ENCODE measurements at places on chromosomes 3 and 15.

DNA sequence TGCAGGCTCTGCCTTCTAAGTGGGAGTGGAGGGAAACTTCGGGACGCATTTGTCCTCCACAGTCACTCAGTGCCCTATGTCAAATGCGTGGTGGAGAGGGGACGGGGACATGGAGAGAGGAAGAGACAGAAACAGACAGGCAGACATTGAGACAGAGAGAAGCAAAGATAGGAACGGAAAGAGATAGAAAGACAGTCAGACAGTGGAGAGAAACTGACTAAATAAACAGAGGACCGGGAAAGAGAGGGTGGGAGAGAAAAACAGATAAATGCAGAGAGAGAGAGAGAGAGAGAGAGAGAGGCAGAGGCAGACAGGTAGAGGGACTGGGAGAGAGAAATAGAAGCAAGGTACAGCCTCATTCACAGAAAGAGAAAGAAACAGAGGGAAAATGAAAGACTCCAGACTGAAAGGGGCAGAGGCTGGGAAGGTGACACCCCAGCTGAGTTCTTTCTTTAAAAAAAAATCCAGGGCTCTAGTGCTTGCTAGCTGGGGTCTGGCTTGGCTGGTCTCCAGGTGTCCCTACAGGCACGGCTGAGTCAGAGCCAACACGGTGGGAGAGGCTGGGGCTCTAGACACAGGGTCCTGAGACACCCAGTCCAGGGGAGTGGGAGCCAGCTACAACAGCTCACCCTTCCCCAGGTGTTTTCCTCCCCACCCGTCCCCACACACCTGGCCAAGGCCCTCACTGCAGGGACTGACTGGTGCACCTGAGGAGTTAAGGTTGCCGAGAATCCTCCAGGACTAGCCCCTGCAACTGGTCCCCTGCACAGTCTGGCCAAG is 506.1 kb upstream of the PROK2 start:
- DNase-seq = no peak

DNA sequence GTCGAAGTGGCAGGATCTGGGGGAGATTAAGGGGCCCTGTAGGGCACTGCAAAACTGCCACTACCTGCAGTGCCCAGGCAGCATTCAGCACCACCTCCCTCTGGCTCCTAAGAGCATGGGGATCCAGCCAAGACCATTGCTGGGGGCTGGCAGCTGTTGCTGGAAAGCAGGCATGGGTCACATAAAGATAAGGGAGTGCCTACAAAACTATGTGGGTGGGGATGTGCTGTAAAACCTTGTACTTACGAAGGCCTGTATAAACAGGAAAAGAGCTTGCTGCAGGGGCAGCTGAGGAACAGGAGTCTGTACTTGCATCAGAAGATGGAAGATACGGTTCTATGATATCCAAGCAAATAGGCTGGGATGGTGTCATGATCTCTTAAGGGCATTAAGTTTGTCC is 27.1 kb downstream of the IL20RB start:
- no peak for DNase-seq

DNA sequence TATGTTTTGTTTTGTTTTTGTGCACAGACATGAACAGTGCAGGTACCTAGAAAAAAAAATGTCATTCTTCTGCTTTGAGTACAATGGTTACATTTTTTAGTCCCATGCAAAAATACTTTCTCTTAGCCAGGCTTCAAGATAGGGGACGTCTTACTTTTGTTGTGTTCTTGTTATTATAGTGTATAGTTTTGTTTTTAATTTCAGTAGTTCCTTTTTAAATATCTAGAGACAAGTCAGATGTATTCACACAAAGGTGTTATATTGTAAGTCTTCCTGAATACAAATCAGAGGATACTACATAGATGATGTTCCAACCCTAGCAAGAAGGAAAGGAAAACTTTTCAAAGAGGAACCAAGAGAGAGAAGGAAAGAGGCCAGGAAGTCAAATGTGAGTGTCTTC is 28.8 kb upstream of the IGSF11 start:
- DNase-seq = no peak

- no peak for DNase-seq
Observed at GRCh38 chr3:55483196-55484095, 3.7 kb downstream of the WNT5A start.

DNA sequence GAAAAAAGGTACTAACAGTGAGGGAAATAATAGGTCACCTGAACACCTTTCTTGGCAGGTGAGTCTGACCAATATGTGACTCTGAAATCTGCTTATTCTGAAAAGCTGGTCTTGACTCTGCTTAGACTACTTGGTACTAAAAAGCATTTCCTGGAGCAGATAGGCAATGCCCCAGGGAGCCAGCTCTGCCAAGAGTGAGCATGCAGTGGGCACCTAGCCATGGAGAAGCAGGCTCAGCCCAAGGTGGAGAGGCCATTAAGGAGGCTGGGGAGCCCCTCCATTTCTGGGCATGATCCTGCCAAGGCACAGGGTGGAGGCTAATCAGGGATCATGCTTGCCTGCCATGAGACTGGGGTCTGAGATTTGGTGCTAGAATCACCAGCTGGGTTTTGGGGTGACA is 1.6 kb upstream of the LTF start:
- no peak for DNase-seq

DNA sequence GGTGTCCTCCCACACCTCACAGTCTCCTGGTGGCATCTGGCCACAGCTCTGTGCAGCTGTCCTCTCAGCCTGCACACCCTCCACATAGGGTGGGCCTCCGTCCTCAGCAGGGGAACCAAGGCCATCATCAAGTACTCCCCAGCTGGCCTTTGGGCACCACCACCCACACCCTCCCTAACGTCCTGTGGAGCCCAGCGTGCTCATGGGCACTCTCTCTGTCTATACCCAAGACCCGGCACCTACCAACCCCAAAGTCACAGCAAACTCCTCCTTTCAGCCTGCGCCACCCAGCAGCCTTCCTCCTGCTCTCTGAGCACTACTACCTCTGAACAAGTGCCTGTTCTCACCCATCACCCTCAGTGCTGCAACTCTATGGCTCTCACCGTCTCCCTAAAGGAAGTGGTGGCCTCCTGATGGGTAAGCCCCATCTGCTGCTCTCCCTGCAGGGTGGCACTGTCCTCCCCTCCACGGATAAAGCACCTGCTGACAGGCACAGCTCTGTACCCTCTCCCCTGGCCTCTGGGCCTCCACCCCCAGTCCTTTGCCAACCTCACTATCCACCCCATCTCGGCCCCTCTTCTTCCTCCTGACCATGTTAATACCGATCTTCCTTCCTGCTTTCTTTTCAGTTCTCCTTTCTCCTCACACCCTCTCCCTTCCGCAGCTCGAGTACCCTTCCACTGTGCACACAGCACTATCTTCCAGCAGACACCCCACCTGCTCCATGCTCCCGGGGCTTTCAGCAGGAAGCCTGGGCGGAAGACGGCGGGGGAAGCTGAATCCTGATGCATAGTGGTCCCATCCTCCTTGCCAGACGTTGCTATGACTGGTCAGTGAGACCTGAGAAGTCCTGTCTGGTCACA is 31.5 kb downstream of the SLC41A3 start:
- no peak for DNase-seq

GRCh38 chr3:50525191-50525910 is 21.9 kb upstream of the CACNA2D2 start:
- DNase-seq = no peak

GRCh38 chr3:39068556-39068955 is 16.7 kb downstream of the WDR48 start:
- no peak for DNase-seq

GRCh38 chr3:195916291-195916690 is 7.9 kb upstream of the TNK2 start:
- no peak for DNase-seq

GRCh38 chr15:63628123-63628822 is 31.1 kb downstream of the FBXL22 start:
- DNase-seq = no peak

GRCh38 chr15:34701536-34701935 is 53.3 kb downstream of the GJD2 start:
- no peak for DNase-seq

DNA sequence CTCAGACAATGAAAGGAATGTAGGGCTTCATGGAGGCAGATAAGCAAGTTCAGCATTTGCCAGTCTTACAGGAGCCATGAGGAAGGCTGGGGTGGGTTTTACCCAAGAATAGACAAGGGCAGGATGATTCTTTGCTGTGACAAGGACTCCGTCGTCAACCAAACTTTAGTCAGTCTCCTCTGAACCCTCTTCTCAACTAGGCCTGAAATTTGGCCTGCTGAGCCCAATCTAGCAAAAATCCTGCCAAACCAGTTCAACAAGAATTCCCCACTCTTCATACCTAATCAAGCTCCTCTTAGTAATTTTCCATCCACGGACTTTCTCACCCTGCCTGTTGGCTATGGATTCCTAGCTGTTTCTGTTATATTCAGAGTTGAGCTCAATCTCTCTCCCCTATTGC is 280.5 kb downstream of the TBL1XR1 start:
- no peak for DNase-seq

- DNase-seq = no peak
Observed at GRCh38 chr3:30083315-30083714, 523.1 kb upstream of the TGFBR2 start.

GRCh38 chr15:63434576-63435186 is 53.0 kb upstream of the CA12 start:
- no peak for DNase-seq

GRCh38 chr3:80733522-80734176 is 965.9 kb upstream of the ROBO1 start:
- peak; percentile 86 for DNase-seq

DNA sequence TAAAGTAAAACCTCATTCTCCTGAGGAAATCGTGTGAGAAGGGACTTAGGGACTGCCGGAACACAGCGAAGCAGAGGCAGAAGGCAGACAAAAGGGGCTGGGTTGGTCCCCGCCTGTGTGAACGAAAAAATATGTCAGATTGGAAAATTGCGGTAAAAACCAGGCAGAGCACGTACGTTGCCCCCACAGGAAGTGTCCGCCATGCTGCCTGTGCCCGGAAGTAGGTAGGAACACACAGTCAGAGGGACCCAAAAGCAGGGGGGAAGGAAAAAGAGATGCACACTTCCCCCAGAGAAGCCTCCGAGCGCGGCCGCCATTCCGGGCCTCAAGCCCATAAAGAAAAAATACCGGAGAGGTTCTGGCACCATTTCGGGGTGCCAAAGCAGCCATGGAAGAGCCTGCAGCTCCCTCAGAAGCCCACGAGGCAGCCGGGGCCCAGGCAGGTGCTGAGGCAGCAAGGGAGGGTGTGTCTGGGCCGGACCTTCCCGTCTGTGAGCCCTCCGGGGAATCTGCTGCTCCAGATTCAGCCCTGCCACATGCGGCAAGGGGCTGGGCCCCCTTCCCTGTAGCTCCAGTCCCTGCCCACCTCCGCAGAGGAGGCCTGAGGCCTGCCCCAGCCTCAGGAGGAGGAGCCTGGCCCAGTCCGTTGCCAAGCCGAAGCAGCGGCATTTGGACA is at the start of gene MKRN3:
Gene MKRN3 (plus strand): TSS at position 280 of the 676 bp plus-strand sequence. CDS start 109 bp downstream, at position 389.
- DNase-seq = no peak

DNA sequence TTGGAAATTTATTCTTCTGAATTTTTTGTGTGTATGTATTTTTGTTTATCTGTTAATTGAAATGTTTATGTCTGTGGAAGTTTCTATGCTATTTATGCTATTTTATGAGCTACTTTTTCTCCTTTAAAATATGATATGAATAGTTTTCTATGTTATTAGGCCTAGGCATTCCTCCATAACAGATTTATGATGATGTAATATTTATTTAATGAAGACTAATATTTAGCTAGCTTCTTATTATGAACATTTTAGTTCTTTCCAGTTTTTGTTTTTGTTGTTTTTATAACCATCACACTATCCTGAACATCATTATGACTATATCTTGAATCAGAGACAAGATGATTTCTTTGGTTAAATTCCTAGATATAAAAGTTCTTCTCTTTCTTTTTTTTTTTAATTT is 70.7 kb downstream of the P2RY1 start:
- DNase-seq = no peak

All from Caki2 (cell line).